ENCODE measurements at places on chromosomes 2 and 18. TPM values are rescaled to one million over a fixed set of nuclear protein-coding genes. Genes with fewer than 3 reads are reported as not detected.
A peak's percentile ranks its signal among the peaks of the same experiment; 100 is the strongest.

GRCh38 chr2:218814540-218815243, 16.9 kb downstream of the PRKAG3 start:
- DNase-seq: no peak

- DNase-seq: peak; percentile 61
Measured at GRCh38 chr2:85813982-85814801, 60.4 kb downstream of the ATOH8 start.

GRCh38 chr18:22626771-22627170, 209.1 kb upstream of the CTAGE1 start:
- DNase-seq: no peak

GRCh38 chr18:56298935-56299334, 339.5 kb downstream of the TXNL1 start:
- no peak for DNase-seq

GRCh38 chr2:71492112-71492511, 38.8 kb downstream of the DYSF start:
- DNase-seq: no peak

GRCh38 chr2:33136056-33136455, 189.3 kb downstream of the LTBP1 start:
- DNase-seq: no peak

DNA sequence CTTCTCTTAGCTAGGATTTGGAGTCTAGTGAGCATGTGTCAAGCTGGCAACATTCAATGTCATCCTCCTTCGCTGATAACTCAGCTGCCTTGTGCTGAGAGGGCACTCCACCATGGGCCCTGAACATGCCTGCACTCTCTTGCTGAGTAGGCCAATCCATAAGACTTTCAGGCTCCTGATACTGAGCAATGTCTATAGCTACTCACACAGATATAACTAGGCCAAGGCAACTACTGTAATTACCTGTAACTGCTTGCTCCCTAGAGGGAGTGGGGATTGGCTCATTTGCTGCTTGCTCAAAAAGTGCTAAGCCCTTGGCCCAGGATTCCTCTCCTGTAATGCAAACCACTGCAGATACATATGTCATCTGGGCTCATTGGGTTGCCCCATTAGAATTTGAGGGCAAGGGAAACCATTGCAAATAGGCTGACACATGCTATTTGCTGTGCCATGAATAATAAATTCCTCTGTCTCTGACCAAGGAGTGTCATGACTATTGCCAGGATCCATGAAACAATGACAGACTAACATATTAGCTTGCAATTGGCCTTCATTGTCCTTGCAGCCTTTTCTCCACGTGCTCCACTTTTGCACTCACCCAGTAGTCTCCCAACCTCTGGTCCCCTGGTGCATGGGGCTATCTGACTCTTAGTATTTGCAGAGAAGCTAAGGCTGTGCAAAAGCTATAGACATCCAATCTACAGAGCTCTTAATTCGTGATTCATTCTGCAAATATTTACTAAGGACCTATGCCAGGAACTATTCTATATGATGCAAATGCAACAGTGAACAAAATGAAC, 36.9 kb upstream of the BMPR2 start:
- no peak for DNase-seq

DNA sequence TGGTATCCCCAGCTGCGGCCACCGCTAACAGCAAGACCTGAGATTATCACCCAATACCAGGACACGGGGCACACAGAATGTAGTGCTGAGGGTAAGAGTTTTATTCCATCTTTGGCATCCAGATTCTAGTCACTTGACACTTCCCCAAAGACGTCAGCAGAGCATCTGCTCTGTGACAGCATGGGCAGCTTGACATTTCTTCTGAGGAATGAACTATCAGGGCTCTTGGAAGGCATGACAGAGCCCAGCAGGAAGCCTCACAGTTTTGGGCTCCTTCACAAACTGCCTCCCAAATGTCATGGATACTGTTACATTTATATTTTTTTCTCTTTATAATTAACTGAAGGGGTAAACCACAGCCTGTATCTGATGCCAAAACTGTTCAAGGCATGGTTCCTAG, 1010.7 kb downstream of the TDRD15 start:
- DNase-seq: no peak

DNA sequence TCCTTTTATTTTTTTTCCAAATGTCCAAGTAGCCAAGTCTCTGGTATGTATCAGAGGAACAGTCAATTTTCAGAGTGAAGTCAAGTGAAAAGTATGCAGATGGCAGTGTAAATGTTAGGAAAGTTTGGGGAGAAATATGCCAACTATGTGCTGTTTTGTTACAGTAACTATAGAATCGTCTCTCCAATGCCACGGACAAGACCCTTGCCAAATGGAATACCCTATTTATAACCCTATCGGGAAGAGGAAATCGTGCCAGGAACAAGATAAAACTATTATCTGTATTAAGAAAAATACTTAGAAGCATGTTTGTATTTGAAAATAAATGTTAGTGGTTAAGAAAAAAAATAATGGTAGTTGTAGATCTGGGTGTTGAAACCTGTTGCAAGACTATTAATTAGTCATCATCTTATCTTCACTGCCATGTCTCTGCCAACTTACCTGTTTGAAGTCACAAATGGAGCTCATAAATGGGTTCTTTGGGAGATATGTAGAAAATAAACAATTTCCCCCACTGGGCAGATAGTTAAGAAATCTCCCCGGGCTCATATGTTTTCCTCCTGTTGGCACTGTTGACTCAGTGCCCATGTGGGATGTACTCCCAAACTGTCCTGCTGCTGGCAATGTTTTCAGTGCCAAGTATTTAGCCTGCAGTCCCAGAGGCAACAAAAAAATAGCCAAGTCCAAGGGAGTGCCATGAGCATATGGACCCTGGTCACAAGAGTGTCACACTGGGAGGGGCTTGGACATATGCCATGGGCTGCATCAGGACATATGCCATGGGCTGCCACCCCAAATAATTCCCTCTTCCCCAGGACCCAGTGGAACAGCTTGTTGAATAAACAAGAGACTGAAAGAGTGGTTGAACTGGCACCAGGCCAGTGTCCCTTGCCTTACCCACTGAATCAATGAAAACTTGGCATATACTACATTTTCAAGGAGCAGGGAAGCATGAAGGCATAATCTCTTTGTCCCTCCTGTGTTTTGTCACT, 366.9 kb downstream of the OSR1 start:
- DNase-seq: no peak

DNA sequence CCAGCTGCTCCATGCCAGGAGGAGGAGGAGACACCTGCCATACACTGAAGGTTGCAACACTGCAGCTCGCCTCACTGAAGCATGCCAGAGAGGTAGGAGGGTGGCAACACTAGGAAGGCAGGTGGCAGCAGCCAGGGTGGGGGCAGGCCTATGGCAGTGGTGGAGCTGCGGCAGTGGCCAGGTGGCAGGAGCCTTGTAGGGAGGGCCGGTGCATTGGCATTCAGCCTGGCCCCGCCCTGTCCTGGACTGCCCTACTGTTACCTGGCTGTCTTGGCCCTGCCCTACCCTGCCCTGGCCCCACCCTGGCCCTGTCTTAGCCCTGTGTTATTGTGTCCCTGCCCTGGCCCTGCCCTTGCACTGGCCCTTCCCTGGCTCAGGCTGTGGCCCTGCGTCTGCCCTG, 7.4 kb upstream of the ANKRD62 start:
- no peak for DNase-seq

The NPAS2 gene
- total RNA-seq: 3.5 TPM

- DNase-seq: no peak
Measured at GRCh38 chr2:122031544-122032263, 276.3 kb downstream of the TSN start.

The SPTBN1 gene
- 134 TPM for total RNA-seq

The DYNAP gene
- not detected for total RNA-seq

The STK39 gene
- 18.4 TPM for total RNA-seq

The C1GALT1C1L gene
- not detected for total RNA-seq

The REG3A gene
- not detected for total RNA-seq

DNA sequence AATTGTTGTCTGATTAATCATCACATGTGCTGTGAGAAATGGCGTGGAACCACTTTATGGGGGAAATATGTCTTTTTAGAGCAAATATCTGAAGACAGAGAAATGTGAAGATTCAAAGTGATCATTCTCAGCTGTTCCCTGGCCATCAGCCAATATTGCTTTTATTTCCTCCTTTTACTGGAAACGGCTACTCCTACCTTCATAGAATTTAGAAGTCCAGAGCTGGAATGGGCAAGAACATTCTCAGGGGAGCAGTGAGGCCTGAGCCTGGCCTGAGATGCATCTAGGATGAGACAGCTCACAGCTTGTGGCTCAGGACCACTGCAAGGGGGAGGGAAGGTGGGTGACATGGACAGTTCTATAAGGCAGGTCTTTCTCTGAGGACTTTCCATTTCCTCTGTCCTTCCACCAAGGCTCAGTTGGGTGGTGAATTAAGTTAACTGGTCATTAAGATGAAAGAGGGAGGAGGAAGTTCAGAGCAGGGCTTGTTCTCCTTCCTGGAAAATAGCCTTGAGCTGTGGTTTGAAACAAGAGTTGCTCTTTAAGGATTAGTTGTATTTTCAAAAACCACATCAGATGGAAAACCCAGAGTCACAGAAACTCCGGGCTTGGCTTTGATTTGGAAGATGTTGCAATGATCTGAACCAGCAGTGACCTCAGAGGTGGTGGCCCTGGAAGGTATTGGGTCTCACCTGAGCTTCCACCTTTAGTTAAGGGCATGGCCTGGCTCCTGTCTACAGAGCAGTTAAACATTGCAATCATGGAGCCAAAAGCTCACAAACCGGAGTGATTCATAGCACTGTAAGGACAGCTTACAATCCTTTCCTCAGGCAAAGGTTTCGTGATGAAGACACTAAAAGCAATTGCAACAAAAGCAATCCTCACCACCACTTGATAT, 144.3 kb downstream of the VAPA start:
- no peak for DNase-seq

The ZAP70 gene
- 534 TPM for total RNA-seq

GRCh38 chr2:85448461-85449213, 30.1 kb downstream of the SH2D6 start:
- no peak for DNase-seq

- no peak for DNase-seq
Measured at GRCh38 chr2:151423760-151424159, 14.1 kb downstream of the RIF1 start.

The SPP2 gene
- total RNA-seq: not detected

The C2orf49 gene
- 19.3 TPM for total RNA-seq

The RAPGEF4 gene
- 2.5 TPM for total RNA-seq

DNA sequence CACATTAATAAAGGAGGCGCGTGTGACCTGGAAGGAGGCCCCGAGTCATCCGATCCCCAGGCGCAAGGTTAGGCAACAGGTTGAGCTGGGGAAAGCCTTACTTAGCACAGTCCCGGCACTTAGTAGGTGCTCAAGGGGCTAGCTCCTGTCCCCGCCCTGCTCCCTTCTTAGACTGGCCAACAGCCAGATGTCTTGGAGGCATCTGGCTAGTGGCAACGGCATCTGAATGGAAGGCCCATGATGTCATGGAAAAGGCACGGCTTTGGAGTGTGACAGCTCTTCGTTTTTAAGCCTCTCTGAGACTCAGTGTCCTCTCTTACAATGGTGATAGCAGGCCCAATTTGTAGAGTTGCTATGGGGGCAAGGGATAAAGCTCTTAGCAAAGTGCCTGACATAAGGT, 258.3 kb downstream of the CYRIA start:
- DNase-seq: no peak

DNA sequence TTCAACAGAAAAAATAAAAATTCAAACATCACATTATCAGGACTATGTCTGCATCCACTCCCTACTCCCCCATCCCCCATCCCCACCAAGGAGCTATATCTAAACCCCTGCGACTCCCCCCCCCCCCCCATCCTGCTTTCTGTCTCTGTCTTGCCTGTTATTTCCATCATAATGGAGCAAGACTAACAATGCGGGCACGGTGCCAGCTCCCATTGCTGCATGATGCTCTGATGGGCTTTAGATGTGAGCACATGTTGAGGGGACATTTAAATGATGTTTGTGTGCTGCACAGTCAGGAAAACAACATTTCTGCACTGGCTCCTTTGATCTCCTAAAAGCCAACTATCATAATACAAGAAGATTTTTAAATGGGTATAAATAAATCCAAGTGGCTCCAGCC, 644.2 kb upstream of the SETBP1 start:
- no peak for DNase-seq

The PCARE gene
- not detected for total RNA-seq

DNA sequence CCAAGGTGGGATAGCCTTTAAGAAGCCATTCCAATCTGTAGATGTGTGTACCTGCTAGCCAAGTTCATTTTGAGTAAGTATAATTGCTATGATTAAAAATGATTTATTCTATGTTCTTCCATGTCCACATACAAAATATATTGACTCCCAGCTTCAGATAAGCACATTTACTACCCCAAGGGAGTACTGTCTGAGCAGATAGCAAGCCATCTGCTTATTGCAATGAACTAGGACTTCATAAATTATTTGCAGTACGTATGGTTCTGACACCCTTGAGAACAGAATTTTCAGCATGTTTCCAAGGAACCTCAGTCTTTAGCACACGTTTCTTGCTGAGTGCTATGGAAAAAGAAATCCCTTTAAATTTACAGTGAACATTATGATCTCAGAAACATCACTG, 28.2 kb downstream of the ABCG5 start:
- DNase-seq: no peak

The UGT1A7 gene
- total RNA-seq: not detected

DNA sequence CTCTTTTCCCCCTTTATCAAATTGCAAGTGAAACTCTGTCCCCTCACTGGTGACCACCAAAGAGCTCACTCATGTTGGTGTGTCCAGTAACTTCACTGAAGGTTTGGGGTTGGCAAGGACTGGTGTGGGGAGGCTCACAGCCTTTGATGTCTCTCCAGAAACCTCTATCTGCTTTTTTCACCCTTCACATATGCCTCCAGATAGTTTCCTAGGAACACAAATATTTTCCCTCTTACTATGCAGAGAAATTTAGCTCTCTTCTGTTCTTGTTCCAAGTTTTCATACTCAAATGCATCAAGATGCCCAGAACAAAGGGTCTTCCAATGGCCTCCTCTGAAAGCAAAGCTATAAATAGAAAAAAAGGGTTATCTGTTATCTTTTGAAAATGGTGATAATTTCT, 20.7 kb downstream of the DTNA start:
- no peak for DNase-seq

DNA sequence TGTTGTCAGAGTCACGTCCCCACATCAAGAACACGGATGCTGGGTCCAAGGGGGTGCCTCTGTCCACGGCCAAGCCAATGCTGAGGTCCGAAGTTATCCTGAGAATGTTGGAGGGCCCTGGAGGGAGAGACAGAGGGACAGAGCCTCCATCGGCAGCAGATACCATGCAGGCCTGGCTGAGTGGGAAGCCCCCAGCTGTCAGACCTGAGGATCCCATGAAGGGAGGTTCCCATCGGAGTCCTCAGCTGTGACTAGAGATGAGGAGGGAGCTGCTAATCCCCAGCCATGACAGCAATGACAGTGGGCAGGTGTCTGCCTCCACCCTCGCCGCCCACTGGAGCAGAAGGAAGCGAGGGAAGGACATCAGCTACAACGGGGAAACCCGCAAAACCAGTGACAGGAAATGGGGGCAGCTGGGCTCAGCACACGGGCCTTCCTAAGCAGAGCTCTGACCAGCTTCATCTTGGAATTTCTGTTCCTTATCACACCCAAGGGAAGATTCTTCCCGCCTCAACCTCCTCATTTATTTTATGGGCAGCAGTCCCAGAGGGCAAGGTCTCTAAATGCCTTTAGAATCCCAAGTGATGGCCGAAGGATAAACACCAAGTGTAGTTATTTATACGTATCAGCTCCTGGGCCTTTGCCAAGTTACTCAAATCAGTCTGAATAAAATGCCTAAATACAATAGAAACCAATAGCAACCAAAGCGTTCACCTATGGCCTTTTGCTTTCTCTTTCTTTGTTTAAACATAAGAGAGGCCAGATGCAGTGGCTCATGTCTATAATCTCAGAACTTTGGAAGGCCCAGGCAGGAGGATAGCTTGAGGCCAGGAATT, 32.2 kb downstream of the FAM178B start:
- no peak for DNase-seq

The OTOS gene
- not detected for total RNA-seq

Data from T-cell (primary cell).